Activated CD4-positive, CD25-positive, alpha-beta regulatory T cell treated with anti-CD3 and anti-CD28 coated beads, Interleukin-2, amount 50 U/mL, for 16 hours (primary cell): ENCODE measurements at places on chromosomes 7 and 10.

DNA sequence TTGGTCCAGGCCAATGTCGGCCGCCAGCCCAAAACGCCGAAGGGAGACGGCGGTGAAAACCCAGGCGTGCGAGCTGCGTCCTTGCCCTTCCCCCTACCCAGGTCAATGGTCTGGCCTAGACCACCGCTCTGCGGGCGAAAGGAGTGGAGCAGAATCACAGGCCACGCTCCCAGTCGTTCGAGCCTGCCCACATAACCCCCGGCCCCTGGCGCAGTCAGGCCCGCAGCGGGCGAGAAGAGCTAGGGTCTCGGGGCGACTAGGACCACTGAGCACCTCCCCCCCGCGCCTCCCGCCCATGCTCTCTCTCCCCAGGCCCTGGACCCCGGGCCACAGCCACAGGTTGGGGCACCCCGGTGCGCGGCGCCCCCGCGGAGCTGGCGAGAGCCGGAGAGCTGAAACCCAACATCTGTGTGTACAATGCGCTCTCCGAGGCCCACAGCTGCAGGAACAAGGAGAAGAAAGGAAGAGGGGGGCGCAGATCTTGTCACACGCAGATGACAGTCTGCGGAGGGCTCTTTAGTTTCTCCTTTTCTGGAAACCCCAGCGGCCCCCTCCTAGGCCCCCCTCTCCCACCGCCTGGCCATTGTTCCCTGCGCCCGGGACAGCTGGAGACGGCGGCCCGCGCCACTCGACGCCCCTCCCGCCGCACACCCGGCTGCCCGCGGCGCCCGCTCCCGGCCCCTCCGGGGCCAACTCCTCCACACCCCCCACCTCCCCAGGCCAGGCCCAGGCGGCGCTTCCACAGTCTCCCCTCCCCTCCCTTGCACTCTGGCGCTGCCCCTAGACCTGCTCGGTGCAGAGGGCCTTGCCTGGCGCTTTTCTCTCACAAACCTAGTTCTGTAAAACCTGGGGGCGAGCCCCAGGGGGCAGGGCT is 355.0 kb downstream of the DNAJB6 start:
- no peak for DNase-seq

DNA sequence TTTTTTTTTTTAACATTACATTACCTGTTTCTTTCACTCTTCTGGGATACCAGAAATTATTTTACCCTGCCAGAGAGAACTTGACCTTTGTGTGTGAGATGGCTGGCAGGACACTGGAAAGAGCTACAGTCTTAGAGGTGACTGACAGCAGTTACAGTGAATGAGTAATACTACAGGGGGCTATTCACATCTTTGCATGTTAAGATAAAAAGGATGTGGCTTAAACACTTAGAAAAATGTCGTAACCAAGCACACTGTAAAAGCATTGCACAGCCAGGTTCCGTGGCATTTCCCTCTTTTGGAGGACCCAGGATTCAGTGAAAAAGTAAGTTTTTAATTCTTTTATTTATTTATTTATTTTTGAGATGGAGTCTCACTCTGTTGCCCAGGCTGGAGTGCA is 18.8 kb upstream of the TBC1D12 start:
- DNase-seq: no peak

- DNase-seq: no peak
Measured at GRCh38 chr7:2554661-2555111, 638 bp downstream of the BRAT1 start.

GRCh38 chr10:122474131-122474818 is 12.9 kb downstream of the HTRA1 start:
- DNase-seq: no peak

DNA sequence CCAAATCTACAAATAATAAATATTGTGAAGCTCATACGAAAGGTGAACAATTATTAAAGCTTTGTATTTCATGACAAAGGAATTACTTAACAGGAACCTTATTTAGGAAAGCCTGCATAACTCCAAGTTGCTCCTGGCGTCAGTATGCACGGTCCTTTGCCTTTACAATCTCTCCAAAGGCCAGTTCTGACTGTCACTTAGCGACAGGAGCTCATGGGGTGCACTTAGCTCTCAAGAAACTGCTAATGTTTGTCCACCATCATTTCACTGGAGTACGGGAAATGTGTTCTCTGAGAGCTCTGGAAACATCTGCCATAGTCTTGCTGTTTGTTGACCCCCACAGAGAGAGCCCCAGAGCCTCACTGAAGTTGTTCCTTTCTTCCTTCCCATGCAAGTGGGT is 781.5 kb upstream of the POM121L12 start:
- DNase-seq: no peak

- DNase-seq: no peak
Measured at GRCh38 chr7:44846816-44847508, 925 bp downstream of the H2AZ2 start.

DNA sequence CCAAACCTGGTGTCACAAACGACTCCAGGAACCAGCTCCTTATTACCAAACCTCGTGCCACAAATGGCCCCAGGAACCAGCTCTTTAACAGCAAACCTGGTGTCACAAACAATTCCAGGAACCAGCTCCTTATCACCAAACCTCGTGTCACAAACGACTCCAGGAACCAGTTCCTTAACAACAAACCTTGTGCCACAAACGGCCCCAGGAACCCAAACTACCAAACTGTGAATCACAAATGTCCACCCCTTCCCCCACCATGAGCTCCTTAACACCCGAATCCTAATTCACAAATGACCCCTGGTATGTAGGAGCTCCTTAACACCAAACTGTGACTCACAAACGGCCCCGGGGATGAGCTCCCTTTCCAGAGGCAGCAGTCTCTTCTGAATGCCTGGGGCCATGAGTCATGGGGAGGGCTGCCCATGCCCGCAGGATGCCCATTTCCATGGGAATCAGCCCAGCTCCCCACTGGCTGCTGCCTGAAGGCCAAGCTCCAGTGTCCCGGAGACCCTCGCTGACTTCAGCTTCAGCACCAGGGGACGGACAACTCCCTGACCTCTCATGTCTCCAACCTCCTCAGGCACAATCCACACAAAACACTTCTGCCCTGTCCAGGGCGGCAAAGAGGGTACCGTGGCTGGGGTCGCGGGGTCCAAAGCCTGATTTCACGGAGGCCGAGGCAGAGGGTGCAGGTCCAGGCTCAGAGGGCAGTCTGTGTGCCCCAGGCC is 213.1 kb downstream of the ELFN1 start:
- DNase-seq: no peak

DNA sequence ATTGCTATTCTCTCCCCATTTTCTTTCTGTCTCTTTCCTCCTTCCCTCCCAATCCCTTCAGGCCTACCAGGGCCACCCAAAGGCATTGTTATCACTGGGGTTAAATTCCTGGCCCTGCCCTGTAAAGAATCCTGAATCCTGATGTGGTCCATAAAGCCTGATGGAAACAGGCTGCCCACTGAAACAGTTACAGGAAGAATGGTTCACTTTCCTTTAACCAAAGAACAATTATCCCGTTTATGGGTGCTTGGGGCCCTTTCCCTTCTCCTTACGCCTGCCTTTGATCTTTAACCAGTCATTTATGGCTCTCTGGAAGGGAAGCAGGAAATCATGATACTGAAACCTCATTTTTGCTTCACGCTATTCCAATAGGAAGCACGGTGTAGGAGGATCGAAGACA is 273.1 kb upstream of the NEBL start:
- no peak for DNase-seq

DNA sequence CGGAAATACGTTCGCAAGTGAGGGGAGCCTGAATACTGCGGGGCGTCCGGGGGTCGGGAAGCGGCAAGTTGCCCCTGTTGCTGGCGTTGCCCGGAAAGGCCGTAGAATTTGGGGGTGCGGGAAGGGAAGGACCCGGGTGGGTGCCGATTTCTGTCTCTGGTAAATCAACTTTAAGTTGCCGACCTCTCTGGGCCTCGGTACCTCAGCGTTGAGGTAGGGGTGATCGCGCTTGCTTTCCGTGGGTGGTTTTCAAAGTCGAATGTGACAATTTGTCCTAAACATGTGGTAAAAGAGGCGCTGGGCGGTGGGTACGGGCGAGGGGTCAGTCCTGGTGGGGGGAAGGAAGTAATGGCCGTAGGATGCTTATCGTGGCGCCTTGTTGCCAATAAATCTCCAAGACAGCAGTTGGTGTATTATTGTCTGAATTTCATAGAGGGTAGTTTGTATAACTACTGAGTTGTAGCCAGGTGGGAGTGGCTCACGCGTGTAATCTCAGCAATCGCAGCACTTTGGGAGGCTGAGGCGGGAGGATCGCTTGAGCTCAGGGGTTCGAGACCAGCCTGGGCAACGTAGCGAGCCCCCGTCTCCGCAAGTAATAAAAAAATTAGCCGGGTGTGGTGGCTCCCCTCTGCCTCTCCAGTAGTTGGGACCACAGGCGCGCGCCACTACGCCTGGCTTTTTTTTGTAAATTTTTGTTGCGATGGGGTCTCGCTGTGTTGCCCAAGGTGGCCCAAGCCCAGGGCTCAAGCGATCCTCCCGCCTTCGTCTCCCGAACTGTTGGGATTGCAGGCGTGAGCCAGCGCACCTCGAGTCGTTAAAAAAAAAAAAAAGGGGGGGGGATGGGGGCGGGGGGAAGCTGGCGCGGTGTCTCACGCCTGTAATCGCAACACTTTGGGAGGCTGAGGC is 644 bp downstream of the BUD23 start:
- no peak for DNase-seq

DNA sequence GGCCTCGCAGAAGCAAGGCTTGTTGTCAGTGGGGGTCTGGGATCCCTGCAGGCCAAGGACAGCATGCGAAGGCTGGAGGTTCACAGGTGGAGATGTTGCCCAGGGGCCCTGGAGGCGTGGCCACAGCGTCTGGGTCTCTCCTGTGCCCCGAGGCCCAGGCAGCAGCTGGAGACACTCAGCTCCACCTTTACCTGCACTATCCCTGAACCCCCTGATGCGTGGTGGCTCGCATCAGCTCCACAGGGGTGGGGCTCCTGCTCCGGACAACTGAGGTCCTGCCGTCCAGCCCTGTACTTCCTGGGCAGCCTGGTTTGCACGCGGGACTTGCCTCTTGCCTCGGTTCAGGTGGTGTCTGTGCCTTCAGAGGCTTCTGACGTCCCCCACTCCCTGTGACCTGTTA is 54.6 kb upstream of the ZNF32 start:
- DNase-seq: no peak
